CD4-positive, alpha-beta memory T cell (primary cell): ENCODE measurements at places on chromosomes 12 and 14.

DNA sequence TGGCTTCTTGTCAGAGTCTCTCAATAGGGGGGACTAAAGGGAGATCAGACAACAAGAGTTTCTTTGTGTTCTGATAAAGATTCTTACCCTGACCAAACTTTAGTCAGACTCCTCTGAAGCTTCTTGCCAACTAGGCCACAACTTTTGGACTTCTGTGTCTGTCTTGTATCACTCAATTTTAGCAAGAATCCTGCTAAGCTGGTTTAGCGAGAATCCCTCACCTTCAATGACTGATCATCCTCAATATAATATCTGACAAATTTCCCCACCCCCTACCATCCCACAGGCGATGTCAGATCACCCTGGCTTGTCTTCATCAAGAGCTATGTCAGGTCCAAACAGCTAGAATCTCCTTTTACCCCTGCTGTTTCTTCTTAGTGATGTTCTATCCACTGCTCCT is 215.2 kb downstream of the RASSF9 start:
- DNase-seq: no peak

DNA sequence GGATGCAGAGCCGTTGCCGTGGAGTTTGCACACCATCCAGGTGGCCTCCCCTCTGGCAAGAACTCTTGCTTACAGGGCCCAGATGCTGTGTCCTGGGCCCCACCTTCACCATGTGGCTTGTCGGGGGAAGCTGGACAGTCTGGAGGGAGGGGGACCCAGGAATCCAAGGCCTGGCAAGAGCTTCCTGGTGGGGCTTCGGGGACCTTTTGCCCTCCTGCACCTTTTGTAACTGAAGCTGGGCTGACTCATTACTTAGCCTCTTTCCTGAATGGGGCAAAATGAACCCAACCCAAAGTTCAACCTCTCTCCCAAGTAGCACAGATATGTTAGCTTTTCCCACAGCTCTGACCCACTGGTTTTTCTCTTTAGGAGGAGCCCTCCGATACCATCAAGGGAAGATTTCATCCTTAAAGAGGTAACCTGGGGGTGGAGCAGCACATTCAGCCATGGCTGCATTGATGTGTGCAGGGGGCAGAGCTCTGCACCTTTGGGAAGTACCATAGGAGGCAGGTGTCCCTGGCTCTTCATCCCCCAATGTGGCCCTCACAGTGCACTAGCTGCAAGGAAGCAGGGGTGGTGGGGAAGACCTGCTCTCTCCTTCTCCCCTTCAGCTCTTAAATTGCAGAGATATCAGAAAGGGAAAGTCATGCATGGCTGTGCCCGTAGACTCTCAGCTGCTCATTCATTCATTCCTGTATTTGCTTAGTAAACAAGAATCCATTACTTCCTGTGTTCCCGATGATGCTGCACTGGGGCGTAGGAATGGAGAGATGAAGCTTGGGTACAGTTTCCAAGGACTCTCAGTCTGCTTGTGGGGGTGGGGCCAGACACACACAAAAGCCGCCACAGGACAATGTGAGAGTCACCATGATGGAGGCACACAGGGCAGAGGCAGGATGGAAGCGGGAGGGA is 13.0 kb downstream of the MVK start:
- DNase-seq: no peak

DNA sequence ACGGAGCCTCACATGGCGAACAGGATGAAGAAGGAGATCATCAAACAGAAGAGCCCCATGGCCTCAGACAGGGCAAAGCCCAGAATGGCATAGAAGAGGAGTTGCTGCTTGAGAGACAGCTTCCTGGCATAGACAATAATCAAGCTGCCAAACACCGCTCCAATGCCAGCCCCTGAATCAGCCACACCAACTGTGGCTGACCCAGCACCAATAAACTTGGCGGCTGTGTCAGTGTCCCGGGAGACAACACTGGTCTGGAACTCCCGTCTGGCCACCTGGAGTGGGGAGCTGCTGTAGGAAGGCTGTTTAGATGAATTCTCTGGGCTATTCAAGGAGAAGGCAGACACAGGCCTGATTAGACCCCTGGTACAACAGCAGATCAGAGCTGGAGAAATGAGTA is 100.1 kb downstream of the HEATR5A start:
- no peak for DNase-seq

GRCh38 chr12:53200107-53200457 is 7.0 kb downstream of the ITGB7 start:
- DNase-seq: no peak

DNA sequence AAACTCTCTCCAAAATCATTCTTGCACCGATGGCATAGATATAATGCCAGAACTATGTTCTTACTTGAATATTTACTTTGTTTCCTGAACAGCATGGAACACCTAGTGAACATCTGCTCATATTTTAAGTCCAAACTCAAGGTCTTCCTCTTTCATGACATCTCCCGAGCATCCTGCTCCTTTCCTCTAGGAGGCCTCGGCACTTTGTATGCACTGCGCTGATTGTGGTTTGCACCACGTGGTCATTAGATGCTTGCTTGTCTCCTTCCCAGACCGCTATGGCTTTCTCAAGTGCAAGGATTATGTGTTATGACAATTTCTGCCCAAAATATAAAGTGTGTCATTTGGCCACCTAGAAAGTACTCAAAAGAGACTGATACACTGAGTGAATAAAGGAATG is 912.0 kb downstream of the GALC start:
- DNase-seq: no peak

DNA sequence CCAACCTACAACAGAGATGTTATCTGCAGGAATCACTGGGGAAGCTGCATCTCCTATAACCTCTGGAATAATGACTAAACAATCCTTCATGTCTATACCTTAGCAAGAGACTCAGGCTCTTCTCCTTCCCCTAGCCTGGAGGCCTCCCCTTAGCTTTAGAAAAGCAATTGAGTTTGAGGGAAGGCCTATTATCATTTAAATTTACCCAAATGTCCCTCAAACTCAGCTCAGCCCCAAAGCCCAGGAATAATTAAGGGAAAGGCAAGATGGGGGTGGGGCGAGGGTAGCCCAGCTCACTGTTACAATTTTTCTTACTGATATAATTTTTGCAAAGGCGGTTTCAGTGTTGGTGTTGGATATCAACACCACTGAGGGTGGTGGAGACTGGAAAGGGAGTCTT is 151.4 kb upstream of the EEA1 start:
- no peak for DNase-seq

DNA sequence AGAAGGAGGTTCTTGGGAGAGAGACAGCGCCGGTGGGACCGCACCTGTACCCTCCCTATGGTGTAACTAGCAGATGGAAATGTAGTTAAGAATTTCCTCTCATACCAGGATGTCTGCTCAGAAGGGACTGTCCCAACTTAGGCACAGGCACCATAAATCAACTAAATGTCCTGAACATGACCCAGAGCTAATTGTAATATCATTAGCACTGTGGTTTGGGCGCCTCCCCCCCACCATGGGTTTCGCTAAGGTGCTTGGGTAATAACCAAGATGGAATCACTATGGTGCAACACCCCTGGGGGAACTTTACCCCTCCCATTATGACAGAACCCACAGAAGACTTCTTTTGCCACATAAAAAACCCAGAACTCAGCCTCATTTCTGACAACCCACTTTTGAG is 15.9 kb downstream of the ZNF641 start:
- DNase-seq: no peak

GRCh38 chr12:80860206-80860605 is 77.5 kb downstream of the LIN7A start:
- DNase-seq: no peak

DNA sequence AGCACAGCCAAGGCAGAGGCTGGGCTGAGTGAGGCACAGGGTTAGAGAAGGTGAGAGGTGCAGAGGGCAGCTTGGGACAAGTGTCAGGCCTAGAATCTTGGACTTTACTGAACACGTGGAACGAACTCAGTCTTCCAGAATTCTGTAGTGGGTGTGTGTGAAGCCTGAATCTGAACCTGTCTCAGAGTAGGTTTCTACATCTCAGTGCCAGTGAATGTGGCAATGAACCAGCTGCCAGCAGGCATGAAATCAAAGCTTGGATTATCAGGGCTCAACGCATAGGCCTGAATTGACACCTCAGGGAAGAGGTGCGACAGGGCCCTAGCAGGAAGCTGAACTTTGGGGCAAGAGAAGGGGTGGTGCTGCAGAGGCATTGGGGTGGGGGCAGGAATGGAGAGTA is 104.6 kb downstream of the SAMD4A start:
- no peak for DNase-seq

DNA sequence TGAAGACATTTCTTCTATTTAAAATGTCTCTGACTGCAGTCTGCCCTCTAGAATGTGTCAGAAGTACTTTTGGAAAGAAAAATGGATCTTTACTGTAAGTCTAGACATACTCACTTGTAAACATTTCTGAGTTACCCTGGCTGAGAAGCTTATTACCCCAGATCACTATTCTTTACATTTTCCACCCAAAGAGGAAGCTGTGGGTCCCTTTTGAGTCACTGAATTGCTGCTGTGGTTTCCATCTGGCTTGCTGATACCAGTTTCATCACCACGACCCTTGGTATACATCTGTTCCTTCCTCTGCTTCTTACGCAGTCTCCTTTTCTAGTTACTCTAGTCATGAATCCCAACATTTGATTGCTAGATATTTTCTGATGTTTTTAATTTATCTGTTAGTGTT is 20.2 kb upstream of the CLEC4D start:
- DNase-seq: peak; percentile 37

- DNase-seq: no peak
These were observed 13.2 kb upstream of the SERPINA3 start for GRCh38 chr14:94598816-94599655.

- DNase-seq: no peak
These were observed 43.0 kb downstream of the GLRX5 start for GRCh38 chr14:95577870-95578269.

- DNase-seq: peak; percentile 1
These were observed 530 bp upstream of the FOXN4 start for GRCh38 chr12:109309381-109310246.

GRCh38 chr14:56207626-56208292 is 89.5 kb downstream of the PELI2 start:
- DNase-seq: no peak

DNA sequence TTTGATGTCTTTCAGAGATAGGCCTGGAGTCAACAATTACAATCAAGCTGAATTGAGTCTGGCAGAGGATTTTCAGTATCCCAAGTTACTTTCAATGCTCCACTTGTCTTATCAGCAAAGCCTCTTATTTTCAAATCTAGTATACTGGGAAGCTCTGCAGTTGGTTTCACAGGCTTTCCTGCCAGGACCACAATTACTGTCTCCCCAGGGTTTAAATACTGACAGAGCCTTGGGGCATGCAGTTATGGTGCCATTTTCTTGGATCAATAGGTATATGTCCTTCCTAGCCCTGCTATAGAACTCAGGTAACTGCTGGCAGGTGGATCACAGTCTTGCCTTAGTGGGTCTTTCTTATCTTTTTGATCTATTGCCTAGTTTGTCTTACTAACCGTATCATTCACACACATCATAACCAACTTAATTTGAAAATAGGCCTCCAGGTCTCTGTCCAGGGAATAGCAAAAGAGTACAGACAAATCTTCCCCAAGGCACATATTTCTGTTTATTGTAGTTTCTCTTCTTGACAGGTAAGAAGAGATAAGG is 22.4 kb upstream of the RNU6-8 start:
- DNase-seq: no peak

GRCh38 chr12:1791104-1791841 is 29.1 kb upstream of the LRTM2 start:
- peak; percentile 68 for DNase-seq

GRCh38 chr14:92649934-92650545 is 98.4 kb downstream of the LGMN start:
- DNase-seq: no peak

DNA sequence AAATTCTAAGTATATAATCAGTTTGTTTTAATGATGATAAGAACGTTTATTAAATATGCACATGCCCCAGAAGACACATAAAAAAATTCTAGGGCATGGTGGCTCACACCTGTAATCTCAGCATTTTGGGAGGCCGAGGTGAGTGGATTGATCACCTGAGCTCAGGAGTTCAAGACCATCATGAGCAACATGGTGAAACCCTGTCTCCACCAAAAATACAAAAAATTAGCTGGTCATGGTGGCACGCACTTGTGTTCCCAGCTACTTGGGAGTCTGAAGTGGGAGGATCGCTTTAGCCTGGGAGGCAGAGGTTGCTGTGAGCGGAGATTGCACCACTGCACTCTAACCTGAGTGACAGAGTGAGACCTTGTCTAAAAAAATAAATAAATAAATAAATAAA is 4.0 kb downstream of the CD69 start:
- no peak for DNase-seq

DNA sequence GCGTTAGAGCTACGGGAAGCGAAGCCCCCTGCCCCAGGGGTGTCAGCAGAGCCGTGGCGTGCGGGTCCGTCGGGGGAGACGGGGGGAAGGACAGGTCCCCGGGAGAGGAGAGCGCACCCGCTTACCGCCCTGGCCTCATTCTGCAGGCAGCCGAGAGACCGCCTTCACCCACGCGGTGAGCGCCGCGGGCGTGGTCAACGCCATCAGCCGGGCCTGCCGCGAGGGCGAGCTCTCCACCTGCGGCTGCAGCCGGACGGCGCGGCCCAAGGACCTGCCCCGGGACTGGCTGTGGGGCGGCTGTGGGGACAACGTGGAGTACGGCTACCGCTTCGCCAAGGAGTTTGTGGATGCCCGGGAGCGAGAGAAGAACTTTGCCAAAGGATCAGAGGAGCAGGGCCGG is 10.5 kb downstream of the WNT5B start:
- no peak for DNase-seq

- DNase-seq: peak; percentile 53
These were observed 64.2 kb downstream of the DNAI7 start for GRCh38 chr12:25130741-25131188.

DNA sequence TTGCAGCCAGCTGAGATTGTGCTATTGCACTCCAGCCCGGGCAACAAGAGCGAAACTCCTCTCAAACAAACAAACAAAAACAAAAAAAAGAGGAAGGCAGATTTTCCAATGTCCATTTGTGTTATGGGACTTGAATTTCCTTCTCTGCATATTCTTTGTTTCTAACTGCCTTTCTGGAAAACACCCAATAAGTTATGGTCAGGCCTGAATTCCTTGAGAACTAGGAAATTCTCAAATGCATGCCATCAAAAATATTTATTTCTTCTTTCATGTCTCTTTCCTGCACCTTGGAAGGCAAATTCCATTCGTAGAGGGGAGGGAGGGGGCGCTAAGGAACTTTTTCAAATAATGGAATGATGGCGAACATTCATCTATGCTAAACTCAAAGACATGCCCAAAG is 117.6 kb upstream of the TMCC3 start:
- DNase-seq: no peak

DNA sequence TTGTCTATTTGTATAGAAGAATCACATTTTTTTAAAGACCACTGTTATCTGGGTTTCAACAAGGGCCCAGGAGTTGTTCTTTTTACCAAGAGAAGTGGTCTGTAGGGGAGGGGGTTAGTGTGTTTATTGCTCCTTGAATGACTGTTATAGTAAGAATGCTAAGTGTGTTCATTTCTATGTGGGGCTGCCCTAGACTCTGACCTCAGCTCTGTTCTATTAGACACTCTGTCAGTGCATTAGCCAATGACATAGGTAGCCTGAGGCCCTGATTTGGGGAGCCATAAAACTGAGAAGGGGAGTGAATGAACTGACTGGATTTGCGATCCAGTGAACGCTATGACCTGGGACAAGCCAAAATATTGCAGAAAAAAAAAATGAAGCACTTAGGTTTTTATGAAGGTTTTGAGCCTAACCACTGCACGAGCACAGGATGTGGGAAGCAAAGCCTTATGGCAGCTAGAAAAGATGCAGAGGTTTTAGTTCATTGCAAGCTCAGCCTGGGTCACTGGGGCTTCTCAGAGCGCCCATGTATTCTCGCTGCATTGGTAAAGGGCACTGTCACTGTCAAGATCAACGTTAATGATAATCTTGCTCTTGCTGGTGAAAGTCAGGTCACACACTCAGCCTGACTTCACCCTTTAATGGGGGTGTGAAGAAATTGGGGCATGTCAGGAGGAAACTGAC is 63.8 kb downstream of the PRKCH start:
- peak; percentile 72 for DNase-seq

GRCh38 chr12:6605421-6606330 is 1.5 kb downstream of the CHD4 start:
- peak; percentile 62 for DNase-seq
